ELF-1 (cell line): ENCODE measurements at places on chromosomes 2 and 18.

DNA sequence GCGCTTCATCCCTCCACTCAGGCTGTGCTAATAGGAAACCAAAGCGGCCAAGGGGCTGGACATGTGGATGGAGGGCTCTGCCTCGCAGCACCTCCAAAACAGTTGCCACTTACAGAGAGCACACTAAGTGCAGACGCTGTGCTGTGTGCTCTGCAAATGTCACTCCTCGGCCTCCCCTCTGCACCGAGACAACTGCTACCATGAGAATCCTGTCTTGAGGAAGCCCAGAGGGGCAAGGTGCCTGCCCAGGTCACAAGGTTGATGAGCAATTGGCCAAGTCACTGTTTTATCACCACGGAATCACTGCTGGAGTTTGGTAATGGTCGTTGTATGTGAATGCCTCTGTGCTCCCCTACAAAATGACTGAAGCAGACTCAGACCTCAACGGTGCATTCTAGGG, 132.2 kb downstream of the SEPTIN10 start:
- DNase-seq = no peak

- no peak for DNase-seq
These were observed 159.1 kb downstream of the SMAD7 start for GRCh38 chr18:48791636-48792105.

DNA sequence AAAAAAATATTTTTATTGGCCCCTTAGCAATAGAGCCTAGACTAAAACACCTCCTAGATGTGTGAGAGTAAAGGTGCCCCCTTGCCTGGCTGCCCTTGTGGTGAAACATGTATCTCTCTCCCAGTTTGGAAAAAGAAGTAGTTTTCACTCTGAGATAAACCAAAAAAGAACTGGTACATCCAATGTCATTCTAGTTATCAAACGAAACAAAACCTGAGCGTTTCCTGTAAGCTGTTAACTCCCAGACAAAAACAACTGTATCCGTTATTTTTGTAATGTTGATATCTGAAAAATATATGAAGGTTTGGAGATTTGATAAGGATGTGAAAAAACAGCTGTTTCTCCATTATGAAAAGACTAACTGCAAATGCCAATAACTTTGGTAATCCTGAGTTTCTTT, 24.3 kb downstream of the HEATR5B start:
- no peak for DNase-seq

DNA sequence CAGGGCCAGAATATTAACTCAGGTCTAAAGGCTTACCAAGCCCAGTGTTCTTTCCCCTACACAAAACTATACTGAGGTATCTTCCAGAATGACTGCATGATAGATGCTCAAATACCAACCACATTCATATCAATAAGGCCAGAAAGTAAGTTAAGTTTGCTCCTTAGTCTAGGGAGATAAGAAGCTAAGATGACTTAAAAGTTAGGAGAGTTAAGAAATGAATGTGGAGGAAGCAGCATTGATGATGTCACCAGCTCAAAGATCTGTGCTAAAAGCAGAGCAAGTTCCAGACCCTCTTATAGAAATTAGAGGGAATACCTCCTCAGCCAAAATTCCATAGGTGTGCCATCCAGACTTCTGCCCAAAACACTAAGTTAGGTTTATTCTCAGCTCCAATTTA, 6.1 kb downstream of the PPP4R1 start:
- no peak for DNase-seq

DNA sequence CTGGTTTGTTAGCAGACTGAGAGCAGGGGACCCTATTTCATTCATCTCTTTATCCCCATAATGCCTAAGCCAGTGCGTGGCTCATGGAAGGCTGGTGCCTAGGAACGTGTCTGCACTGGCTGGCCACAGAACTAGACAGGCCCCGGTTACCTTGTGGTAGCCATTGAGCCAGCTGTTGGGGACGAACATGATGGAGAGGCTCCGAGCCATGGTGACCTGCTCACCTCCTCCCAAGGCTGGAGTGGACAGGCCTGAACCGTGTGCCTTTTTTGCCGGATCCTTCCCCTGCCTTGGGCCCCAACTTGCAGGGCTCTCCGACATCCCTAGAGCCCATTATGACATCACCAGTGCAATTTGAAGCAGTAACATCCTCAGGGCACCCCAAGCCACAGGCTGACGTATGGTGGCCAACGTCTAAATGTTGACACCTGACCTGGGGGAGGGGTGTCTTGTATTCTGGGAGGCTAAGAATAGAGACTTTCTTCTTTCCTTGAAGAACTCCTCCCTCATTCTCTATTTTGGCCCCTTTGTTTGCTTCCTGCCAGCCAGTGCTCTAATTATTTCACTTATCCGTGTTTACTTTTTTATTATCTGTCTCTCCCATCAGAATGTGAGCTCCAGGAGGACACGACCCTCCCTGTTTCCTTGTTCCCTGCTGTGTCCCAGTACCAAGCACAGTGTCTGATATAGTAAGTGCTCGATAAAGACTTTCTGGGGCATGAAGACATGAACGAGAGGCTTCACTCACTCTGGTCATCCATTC, 12.2 kb upstream of the DNPEP start:
- peak; percentile 63 for DNase-seq
